Tibial nerve (tissue), 4 donors: ENCODE measurements at places on chromosomes 11 and 22.

GRCh38 chr11:106523921-106524320 lies 446.5 kb downstream of the AASDHPPT start:
- DNase-seq, result no peak

DNA sequence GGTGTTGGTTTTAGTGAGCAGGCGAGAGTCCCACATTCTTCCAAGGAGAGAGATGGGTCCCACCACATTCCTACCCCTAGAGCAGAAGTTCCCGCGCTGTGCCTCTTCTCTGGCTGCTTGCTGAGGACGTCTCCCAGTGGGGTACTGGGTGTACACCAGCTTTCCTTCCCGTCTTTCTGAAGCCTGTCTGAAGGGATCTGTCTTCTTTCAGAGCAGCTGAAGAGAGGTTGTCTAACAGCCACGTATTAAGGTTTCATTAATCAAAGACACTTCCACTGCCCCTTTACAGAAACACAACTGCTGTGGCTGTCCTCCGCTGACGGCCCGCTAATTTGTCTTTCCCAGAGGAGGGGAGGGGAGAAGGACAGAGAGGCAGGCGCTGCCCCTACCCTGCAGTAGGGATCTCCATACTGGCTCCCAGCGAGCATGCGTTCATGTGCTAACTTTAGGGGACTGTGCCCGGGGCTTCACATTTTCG lies 56.0 kb downstream of the ZBTB16 start:
- DNase-seq, result no peak

DNA sequence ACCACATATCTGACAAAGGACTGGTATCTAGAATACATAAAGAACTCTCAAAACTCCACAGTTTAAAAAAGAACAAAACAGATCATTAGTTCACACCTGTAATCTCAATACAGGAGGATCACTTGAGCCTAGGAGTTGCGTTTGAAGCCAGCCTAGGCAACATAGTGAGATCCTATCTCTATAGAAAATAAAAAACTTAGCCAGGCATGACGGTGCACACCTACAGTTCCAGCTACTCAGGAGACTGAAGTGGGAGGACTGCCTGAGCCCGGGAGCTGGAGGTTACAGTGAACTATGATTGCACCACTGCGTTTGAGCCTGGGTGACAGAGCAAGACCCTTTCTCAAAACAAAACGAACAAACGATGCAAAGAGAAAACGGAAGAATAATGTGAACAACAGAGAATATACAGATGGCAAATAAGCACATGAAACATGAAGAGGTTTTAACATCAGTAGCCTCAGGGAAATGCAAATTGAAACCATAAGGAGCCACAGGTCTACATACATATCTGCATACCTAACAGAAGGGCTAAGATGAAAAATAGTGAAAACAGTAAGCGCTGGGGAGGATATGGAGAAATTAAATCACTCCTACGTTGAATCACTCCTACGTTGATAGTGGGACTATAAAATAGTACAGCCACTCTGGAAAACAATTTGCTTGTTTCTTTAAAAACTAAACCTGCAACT lies 70.7 kb downstream of the DGCR2 start:
- no peak for DNase-seq

DNA sequence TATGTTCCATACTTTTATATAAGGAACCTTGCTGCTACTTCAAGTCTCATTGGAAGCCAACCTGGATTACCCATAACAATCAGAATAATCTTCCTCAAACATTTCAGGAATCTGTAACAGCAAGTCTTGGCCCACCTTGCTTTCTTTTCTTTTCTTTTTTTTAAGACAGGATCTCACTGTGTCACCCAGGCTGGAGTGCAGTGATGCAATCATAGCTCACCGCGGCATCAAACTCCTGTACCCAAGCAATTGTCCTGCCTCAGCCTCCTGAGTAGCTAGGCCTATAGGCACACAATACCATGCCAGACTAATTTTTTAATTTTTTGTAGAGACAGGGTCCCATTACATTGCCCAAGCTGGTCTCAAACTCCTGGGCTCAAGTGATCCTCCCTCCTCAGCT lies 29.3 kb upstream of the PRDM10 start:
- DNase-seq, result no peak

DNA sequence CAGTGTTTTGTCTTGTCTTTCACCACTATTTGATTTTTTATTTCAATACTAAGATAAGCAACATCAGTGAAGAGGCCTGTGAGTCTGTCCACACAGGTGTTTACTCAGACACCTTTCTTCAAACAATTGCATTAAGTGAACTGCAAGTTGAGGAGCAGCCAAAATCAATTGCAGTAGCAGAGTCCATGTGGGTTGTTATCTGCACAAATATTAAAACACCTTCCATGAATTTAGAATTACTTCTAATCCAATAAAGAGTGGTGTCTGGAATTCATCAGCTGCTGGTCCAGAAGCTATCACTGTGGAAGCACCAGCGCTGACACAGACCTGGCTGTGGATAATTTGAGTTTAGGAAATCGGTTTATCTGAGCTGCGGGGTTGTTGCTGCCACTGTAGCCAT lies 83.5 kb upstream of the FAT3 start:
- DNase-seq, result no peak

DNA sequence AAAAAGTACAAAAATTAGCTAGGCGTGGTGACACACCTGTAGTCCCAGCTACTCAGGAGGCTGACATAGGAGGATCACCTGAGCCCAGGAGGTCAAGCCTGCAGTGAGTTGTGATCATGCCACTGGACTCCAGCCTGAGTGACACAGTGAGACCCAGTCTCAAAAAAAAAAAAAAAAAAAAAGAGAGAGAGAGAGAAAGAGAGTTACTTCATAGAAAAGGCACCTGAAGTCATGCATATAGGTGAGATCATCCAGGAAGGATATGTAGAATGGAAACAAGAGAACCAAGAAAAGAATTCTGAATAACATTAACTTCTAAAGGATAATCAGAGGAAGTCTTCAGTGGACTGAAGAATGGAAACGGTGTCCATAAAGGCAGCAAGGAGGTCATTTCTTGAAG lies 106.8 kb downstream of the STK33 start:
- no peak for DNase-seq
